ENCODE measurements at places on chromosomes 4 and X. TPM values are rescaled to one million over a fixed set of nuclear protein-coding genes. Genes with fewer than 3 reads are reported as not detected.

- no peak for DNase-seq
Observed at GRCh38 chr4:12852338-12853307, 631.5 kb downstream of the RAB28 start.

DNA sequence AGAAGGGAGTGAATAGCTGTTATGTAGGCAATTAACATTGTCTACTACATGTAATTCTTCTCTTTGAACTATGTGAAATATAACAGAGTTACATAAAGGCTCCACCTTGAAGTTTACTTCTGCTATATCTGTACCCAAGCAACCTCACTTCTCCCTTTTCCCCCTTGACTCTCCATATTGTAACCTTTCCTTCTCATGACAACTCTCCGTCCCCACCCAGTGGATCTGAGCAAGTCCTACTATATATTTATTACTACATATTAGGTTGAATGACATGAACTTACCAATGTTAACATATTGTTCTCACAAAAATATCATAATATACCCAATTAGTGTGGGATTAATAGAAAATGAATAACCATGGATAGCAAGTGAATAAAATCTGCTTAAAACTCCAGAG is 93.2 kb upstream of the ATP8A1 start:
- DNase-seq = no peak

GRCh38 chr4:118825799-118826198 is 10.1 kb downstream of the SEC24D start:
- no peak for DNase-seq

GRCh38 chrX:70476934-70477733 is 32.5 kb downstream of the DLG3 start:
- DNase-seq = no peak

The TNMD gene
- total RNA-seq = not detected

The CXCL1 gene
- total RNA-seq = 132 TPM
